Activated CD8-positive, alpha-beta memory T cell treated with anti-CD3 and anti-CD28 coated beads, Interleukin-2, amount 10 ng/mL, durations not matched to agents 7 days and 5 days (primary cell): ENCODE measurements at places on chromosomes 6 and 20.

DNA sequence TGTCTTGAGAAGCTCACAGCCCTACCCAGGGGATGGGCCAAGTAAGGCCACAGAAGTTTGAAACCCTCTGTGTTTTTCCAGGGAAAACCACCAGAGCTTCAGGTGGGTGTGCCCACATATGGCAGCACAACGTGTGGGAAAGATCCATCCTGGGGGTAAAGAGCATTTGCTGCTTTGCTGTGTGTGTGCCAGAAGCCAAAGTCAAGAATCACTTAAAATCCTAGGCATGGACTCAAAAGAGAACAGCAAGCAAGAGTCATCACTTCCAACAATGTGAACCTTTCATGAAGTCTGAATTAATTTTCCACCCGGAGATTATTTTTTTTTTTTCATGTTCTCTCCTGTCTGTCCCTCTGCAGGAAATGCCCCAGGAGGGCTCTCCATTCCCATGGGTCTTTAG lies 308.2 kb upstream of the SGK1 start:
- no peak for DNase-seq

DNA sequence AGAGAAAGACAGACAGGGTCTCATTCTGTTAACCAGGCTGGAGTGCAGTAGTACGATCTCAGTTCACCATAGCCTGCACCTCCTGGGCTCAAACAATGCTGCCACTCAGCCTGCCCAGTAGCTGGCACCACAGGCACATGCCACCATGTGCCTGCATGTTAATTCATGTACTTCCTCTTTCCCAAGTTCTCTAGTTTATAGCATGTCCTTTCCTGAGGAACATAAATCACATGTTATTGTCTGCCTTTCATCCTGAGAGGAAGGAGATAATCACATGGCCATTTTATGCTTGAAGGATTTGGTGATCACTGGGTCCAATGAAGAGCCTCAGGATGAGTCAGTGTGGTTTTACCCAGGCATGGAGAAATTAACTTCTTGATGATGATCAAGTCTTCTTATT lies 47.9 kb downstream of the COL11A2 start:
- no peak for DNase-seq

- DNase-seq = peak; percentile 29
Observed at GRCh38 chr6:44500074-44500473, 112.6 kb downstream of the CDC5L start.

DNA sequence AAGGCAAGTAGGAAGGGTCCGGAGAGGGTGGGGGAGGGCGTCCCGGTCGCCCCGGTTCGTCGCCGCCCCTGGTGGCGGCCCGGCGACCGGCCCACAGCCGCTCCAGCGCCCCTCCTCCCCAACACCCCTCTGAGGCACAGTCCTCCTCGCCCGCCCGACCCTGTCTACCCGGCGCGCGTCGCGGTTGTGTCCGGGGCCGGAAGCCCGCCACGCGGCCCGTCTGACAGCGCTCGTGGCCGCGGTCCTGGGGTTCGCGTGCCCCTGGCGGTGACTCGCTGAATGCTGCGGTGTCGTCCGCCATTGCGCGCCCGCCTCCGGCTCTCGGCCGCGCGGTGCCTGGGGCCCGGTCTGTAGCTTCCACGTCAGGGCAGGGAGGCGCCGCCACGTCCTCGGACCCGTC lies 335.3 kb upstream of the DEFB115 start:
- DNase-seq = no peak
